Tibial nerve (tissue), 4 donors: ENCODE measurements at places on chromosomes 11 and 22. TPM values are rescaled to one million over a fixed set of nuclear protein-coding genes. Genes with fewer than 3 reads are reported as not detected.

GRCh38 chr11:63769042-63769713, 603 bp upstream of the ZFTA start:
- peak overlapping the region; percentile 86 for H3K4me3 ChIP-seq
- peak overlapping the region; percentile 92 for H3K27ac ChIP-seq
- no peaks in the 10 kb centered on the region for H3K36me3 ChIP-seq
- H3K27me3 ChIP-seq: no peaks in the 10 kb centered on the region
- H3K4me1 ChIP-seq: no peaks in the 10 kb centered on the region

GRCh38 chr22:41914611-41915034, 251 bp downstream of the SHISA8 start:
- H3K4me3 ChIP-seq: peak overlapping the region; percentile 51
- no peaks in the 10 kb centered on the region for H3K36me3 ChIP-seq
- DNase-seq: no peak
- no peak overlapping the region for H3K27ac ChIP-seq

DNA sequence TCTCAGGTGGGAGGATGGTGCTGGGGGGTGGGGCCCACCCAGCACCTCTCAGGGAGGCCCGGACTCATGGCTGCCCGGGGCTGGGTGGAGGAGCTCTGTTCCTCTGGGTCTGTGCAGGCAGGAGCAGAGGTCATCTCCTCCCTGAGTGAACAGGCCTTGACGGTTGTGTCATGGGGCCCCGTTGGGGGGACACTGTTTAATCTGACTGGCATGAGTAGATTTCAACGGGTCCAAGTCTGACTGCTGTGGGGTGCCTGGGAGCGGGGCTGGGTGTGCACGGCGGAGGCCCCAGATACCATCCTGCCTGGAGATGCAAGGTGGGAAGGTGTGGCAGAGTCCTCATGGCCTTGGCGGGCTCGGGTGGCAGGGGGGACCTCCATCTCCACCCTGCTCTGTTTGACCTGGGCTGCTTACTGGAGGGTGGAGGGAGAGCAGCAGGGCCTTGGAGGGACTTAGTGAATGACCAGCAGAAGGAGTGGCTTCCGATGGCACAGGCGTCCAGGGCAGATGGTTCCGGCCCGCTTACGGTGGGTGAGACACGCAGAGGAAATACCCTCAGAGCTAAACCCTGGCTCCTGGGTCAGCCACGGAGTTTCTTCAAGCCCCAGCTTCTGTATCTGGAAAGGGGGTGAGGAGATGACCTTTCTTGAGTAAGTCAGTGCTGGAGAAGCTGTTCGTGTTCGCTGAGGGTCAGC, 48.7 kb downstream of the SMIM38 start:
- H3K36me3 ChIP-seq: no peaks in the 10 kb centered on the region
- no peak overlapping the region for H3K27ac ChIP-seq
- H3K27me3 ChIP-seq: no peaks in the 10 kb centered on the region
- no peak for DNase-seq

- no peak for DNase-seq
- no peaks in the 10 kb centered on the region for H3K4me1 ChIP-seq
- no peaks in the 10 kb centered on the region for H3K27me3 ChIP-seq
- H3K27ac ChIP-seq: no peak overlapping the region
- H3K36me3 ChIP-seq: no peaks in the 10 kb centered on the region
- no peak overlapping the region for H3K4me3 ChIP-seq
These were observed 136.1 kb downstream of the EHF start for GRCh38 chr11:34757026-34757451.

GRCh38 chr11:75502138-75502537, 23.6 kb downstream of the GDPD5 start:
- DNase-seq: no peak
- H3K4me3 ChIP-seq: no peak overlapping the region
- no peaks in the 10 kb centered on the region for H3K36me3 ChIP-seq
- peak overlapping the region; percentile 84 for H3K27ac ChIP-seq

- no peak overlapping the region for H3K27ac ChIP-seq
- peaks cover 36% of the 10 kb centered on the region for H3K4me1 ChIP-seq
These were observed 3.5 kb downstream of the CHRM4 start for GRCh38 chr11:46387919-46388618.

DNA sequence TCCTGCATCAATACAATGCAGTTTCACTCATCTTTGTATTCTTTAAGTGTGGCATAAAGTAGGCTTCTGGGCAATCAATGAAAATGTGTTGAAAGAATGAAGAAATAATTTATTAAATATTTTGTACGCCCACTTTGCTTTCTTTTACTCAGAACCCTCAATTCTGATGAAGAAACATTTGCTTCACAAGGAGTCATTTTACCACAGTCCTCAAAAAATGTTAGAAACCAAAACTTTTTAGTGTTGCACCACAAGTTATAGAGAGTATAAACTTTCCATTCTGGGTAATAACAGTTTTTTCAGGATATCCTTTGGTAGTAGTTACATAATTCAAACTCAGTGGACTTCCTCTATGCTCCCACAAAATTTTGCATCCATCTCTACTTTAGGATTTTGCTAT, 360.5 kb downstream of the DLG2 start:
- no peak overlapping the region for H3K4me3 ChIP-seq
- no peaks in the 10 kb centered on the region for H3K36me3 ChIP-seq
- no peaks in the 10 kb centered on the region for H3K4me1 ChIP-seq

DNA sequence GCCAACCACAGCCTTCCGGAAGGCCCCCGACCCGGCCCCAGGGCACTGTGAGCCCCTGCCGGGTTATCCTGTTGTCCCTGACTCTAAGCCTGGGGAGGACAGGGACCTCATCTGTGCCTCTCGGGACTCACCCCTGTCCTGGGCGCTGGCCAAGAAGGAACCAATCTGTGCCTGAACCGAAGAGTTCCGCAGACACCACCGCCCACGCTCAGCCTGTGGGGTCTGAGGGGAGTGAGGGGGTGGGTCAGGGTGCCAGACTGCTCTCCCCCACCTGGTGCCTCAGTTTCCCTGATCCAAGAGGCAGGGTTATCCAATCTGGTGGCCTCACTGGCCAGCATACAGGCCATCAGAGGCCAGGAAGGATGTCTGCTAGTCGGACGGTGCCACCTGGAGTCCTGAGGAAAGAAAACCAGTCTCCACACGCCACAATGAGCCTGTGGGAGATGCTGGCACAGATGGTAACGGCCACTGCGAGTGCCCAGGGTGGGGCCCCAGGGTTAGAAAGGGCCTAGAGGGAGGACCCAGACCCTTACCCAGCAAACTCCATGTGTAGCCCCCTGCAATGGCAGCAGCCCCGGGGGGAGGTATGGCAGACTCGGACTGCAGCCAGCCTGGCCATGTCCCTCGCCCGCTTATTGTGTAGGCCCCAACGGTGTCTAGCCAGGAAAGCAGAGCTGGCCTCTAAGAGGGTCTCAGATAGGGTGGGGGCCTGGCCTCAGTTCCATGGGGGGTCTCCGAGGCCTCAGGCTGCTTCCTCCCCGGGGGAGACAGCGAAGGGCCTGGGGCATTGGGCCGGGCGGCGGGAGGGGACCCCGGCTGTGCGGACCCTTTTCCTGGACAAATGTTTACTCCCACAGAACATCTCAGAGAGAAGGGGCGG, 827 bp upstream of the TNNT3 start:
- no peaks in the 10 kb centered on the region for H3K27me3 ChIP-seq
- H3K4me1 ChIP-seq: peaks cover 46% of the 10 kb centered on the region
- H3K27ac ChIP-seq: no peak overlapping the region
- H3K4me3 ChIP-seq: no peak overlapping the region

- no peaks in the 10 kb centered on the region for H3K4me1 ChIP-seq
These were observed 5.9 kb upstream of the GLB1L3 start for GRCh38 chr11:134270250-134270714.

GRCh38 chr11:83284501-83285150, 1.5 kb downstream of the CCDC90B start:
- peak overlapping the region; percentile 73 for H3K4me3 ChIP-seq
- no peaks in the 10 kb centered on the region for H3K27me3 ChIP-seq
- H3K4me1 ChIP-seq: peaks cover 18% of the 10 kb centered on the region

DNA sequence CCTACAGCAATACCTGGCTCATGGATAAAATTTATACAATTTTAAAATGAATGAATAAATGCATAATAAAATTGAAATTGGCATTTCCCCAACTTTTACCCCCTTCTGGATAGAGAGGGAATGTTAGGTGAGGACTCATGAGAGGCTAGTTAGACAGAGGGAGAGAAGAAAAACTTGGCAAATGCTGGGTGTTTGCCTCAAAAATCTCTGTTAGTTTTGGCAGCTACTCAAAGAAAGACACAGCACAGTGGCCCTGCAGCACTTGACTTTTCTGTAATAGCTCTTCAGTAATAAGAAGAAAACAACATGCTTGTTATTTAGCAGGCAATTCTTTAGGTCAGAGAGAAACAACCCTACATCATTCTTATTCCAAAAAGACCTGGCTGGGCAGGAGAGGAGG, 20.7 kb upstream of the IZUMO1R start:
- no peaks in the 10 kb centered on the region for H3K36me3 ChIP-seq
- no peaks in the 10 kb centered on the region for H3K27me3 ChIP-seq
- H3K4me1 ChIP-seq: no peaks in the 10 kb centered on the region

GRCh38 chr11:115067471-115067870, 389.1 kb downstream of the NXPE2 start:
- H3K4me3 ChIP-seq: no peak overlapping the region
- no peaks in the 10 kb centered on the region for H3K27me3 ChIP-seq
- DNase-seq: no peak
- no peak overlapping the region for H3K27ac ChIP-seq
- H3K4me1 ChIP-seq: no peaks in the 10 kb centered on the region

GRCh38 chr11:93766504-93766903, 17.6 kb upstream of the MED17 start:
- H3K4me1 ChIP-seq: no peaks in the 10 kb centered on the region
- H3K4me3 ChIP-seq: no peak overlapping the region
- H3K27me3 ChIP-seq: no peaks in the 10 kb centered on the region
- no peaks in the 10 kb centered on the region for H3K36me3 ChIP-seq
- DNase-seq: no peak

- no peaks in the 10 kb centered on the region for H3K4me1 ChIP-seq
- H3K4me3 ChIP-seq: peak overlapping the region; percentile 45
- no peaks in the 10 kb centered on the region for H3K27me3 ChIP-seq
- DNase-seq: peak; percentile 62
- H3K27ac ChIP-seq: peak overlapping the region; percentile 79
These were observed 1.1 kb downstream of the DHCR7 start for GRCh38 chr11:71446942-71447688.

- H3K4me1 ChIP-seq: no peaks in the 10 kb centered on the region
- DNase-seq: no peak
- peaks cover 50% of the 10 kb centered on the region for H3K36me3 ChIP-seq
- H3K27ac ChIP-seq: no peak overlapping the region
- no peak overlapping the region for H3K4me3 ChIP-seq
These were observed 58.7 kb upstream of the B3GNT6 start for GRCh38 chr11:76975513-76975912.

- no peaks in the 10 kb centered on the region for H3K27me3 ChIP-seq
- H3K4me1 ChIP-seq: peaks cover 3% of the 10 kb centered on the region
- no peaks in the 10 kb centered on the region for H3K36me3 ChIP-seq
- no peak overlapping the region for H3K27ac ChIP-seq
- no peak overlapping the region for H3K4me3 ChIP-seq
- no peak for DNase-seq
These were observed 510.2 kb downstream of the METTL15 start for GRCh38 chr11:28618416-28618815.

DNA sequence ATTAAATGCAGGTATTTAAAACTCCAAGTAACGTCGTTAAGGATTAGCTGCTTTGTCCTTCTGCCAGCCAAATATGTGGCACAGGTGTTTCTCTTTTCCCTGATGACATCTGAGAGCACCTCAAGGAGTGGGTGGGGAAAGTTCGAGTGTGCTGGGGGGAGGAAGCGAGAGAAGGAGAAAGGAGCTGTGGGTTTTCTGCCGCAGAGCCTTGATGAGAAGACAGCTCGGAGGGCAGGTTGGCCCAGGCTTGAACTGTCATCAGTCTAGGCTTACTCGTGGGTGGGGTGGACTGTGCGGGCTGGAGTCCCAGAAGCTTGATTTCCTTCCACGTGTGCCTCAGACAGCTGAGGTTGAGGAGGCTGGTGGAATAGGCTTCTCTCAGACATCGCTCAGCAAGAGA, 15.2 kb upstream of the SORL1-AS1 start:
- no peaks in the 10 kb centered on the region for H3K36me3 ChIP-seq
- no peak overlapping the region for H3K4me3 ChIP-seq
- DNase-seq: no peak
- H3K4me1 ChIP-seq: peaks cover under 1% of the 10 kb centered on the region

DNA sequence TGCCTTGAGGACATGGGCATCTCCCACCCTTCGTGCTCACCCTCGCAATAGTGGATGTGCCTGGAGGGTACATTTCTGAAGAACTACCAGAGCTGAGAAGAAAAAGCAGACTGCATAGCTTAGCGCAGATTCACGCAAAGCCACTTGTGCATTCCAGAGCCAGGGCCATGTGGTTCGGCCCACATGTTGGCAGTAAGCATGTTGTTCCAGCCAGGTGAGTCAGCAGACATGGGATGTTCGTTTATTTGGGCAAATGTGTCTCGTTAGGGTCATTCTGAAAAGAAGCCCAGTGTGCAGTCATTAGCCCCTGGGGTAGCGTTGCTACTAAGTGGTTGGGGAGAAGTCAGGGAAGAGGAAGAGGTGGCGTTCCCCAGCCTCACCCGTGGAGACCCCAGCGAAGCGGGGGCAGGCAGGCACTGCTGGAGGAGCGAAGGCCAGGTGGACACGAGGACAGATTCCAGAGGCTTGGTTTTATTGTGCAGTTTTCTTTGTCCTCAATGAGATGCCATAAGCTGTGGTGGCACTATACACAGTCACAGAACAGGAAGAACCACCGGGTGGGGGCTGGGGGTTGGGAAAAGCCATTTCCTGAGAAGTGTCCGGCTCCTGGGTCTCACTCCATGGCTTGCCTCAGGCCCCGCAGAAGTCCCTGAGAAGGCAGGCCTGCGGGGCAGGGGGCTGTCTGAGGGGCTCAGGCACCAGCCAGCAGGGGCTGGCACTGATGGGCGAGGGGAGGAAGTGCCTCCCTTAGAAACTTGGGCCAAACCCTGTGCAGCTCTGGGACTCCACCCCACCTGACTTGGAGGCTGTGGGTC, 5.0 kb downstream of the THY1 start:
- peaks cover 31% of the 10 kb centered on the region for H3K27me3 ChIP-seq
- DNase-seq: no peak
- no peak overlapping the region for H3K4me3 ChIP-seq
- H3K27ac ChIP-seq: no peak overlapping the region
- H3K36me3 ChIP-seq: no peaks in the 10 kb centered on the region

GRCh38 chr11:72244361-72245262, 636 bp upstream of the PHOX2A start:
- peaks cover 85% of the 10 kb centered on the region for H3K27me3 ChIP-seq
- H3K4me3 ChIP-seq: no peak overlapping the region
- peaks cover 31% of the 10 kb centered on the region for H3K4me1 ChIP-seq
- no peak overlapping the region for H3K27ac ChIP-seq

DNA sequence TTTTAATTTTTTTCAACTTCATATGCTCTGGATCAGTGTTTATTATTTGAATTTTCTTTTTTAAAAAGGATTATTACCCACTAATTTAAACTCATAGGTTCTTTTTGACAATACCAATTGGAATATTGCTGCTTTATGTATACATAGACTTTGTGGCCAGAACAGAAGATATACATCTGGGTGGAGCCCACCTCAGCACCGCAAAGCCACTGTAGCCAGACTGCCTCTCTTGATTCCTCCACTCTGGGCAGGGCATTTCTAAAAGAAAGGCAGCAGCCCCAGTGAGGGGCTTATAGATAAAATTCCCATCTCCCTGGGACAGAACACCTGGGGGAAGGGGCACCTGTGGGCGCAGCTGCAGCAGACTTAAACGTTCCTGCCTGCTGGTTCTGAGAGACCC, 10.6 kb upstream of the C11orf58 start:
- H3K4me1 ChIP-seq: no peaks in the 10 kb centered on the region
- DNase-seq: no peak
- H3K27ac ChIP-seq: no peak overlapping the region
- no peak overlapping the region for H3K4me3 ChIP-seq

The C11orf86 gene
- not detected for total RNA-seq

The ZPR1 gene
- total RNA-seq: 28.5 TPM

The SPATA19 gene
- total RNA-seq: not detected

The MUC5AC gene
- total RNA-seq: not detected

The GAL3ST3 gene
- not detected for total RNA-seq

The CHRM4 gene
- total RNA-seq: 1.2 TPM

The POU2AF2 gene
- 4.2 TPM for total RNA-seq

The NPTXR gene
- 7.6 TPM for total RNA-seq

The WT1 gene
- not detected for total RNA-seq
